Fibroblast of skin of scalp (primary cell): ENCODE measurements at places on chromosomes 2 and 18.
A peak's percentile ranks its signal among the peaks of the same experiment; 100 is the strongest.

GRCh38 chr2:225667445-225667844 is 267.9 kb downstream of the NYAP2 start:
- peak; percentile 5 for DNase-seq

DNA sequence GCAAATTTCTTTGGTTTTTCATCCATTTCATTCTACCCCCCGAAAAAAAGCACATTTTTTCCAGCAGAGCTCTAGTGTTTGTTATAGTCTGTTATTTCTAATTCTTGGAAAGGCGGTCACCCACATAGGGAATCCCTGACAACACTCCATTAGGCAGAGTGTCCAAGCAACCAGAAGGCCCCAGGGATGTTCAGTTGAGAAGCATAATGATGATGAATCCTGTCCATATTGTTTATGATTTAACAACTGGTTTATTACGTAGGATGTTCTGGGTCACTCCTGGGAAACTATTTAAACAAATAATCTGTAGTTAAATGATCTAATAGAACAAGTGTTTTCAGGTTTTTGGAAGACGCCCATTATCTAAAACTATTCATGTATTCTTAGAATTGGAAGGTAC is 388.7 kb downstream of the TNS1 start:
- DNase-seq, result no peak

- DNase-seq, result no peak
These were observed 583.1 kb upstream of the HS6ST1 start for GRCh38 chr2:128901572-128902391.

GRCh38 chr2:189116087-189116486 is 63.5 kb downstream of the COL5A2 start:
- peak; percentile 47 for DNase-seq

DNA sequence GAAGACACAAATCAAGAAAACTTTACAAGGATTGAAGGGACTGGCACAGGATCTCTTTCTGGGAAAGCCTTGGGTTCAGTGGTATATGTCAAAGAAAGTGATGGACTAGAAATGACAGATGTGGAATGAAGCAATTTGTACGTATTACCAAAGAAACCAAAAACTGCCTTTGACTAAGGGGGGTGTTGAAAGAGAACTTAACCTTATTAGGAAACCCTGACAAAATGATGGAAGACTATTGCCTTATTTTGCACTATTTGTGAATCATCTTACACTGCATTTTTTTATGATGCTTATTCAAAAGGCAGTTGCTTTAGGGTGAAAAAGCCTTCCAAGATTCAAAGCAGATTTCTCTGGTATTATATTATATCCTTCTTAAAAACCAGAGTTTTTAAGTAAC is 4.0 kb downstream of the TSGA10 start:
- no peak for DNase-seq

- no peak for DNase-seq
These were observed 17.8 kb upstream of the KCNK3 start for GRCh38 chr2:26674771-26675170.

GRCh38 chr2:191152482-191153240 is 1.9 kb upstream of the STAT4 start:
- DNase-seq, result peak; percentile 89

- no peak for DNase-seq
These were observed 8.0 kb downstream of the CYRIA start for GRCh38 chr2:16657671-16658070.

DNA sequence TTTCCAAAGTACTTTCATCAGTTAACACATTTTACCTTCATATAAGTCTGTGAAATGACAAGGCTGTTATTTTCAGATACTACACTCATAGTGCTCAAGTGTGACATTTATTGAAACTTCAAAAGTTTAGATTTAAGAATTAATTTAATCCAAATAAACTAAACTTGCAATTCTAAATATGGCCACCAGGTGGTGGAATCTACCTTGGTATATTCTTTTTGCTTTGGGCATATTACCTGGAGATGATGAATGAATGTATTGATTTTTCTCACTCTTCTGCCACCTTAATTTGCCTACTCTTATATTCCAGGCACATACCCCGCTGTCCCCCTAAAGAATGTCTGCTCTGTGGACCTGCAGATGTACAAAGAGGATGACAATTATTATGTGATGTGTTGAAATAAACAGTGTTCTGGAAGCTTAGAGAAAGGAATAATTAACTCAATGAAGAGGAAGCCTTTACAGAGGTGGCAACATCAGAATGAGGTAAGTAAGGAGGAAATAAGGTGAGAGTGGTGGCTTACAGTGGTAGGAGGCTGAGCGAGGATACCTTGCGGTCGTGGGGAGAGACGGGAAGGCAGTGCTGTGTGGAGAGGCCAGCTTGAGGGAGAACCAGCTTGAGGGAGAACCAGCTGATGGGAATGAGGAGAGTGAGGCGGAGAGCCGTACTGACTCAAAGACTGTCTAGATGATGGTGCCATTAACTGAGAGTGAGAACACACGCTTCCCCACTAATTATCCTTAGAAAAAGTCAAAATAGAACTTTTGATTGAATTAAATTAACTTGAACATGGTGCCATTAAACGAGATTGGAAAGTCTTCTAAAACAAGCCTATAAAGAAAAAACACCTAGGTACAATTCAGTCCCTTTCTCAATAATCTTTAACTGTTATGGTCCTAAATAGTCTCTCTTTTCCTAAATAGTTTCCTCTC is 179.5 kb downstream of the CELF4 start:
- peak; percentile 38 for DNase-seq

- DNase-seq, result no peak
These were observed 303.7 kb upstream of the HS6ST1 start for GRCh38 chr2:128622371-128622770.

- no peak for DNase-seq
These were observed 34.7 kb downstream of the NCK2 start for GRCh38 chr2:105779394-105779793.

DNA sequence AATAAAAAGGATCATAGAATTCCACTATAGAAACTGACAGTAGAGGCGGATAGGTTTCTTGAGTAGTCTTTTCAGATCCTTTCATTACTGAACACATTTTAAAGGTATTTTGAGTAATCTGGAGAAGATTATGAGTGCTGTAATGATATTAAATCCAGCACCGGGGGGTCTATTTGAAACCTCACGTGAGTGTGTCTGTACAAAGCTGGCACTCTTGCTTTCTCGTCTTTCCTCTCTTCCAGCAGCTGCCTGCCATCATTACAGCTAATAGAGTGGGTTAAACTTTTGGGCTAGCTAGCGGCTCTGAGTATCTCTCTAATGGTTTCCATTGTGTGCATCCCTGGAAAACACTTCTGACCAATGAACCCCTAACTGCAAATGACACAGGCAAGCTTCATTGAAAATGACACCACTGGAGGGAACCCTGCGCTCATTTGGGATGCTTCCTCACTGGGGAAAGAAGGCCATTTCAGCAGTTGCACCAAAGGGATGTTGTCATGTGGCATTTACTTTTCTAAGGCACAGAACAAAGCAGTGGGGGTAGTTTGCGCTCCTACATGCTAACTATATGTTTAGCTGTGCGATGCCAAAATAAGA is 101.0 kb downstream of the HRH4 start:
- no peak for DNase-seq

- DNase-seq, result no peak
These were observed 17.2 kb downstream of the SULT1C2 start for GRCh38 chr2:108305901-108306300.

DNA sequence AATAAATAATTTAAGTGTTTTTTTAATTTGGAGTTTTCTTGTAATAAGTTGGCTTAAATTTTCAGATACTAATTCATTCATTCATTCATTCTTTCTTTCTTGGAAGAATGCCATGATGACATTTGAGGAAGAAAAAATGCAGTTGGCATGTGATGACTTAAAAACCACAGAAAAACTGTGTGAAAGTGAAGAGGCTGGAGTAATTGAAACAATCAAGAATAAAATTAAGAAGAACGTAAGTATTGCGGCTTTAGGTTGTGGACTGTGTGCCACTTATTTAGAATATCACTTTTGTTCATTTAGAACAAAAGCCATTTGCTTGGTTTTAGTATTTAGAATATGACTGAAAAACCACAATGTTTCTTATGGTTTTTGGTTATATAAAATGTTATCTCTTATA is 51.4 kb downstream of the TTC39C start:
- DNase-seq, result peak; percentile 19

GRCh38 chr2:161946489-161947107 is 127.4 kb downstream of the DPP4 start:
- DNase-seq, result peak; percentile 35

GRCh38 chr2:27461118-27461517 is 18.9 kb downstream of the KRTCAP3 start:
- DNase-seq, result no peak

DNA sequence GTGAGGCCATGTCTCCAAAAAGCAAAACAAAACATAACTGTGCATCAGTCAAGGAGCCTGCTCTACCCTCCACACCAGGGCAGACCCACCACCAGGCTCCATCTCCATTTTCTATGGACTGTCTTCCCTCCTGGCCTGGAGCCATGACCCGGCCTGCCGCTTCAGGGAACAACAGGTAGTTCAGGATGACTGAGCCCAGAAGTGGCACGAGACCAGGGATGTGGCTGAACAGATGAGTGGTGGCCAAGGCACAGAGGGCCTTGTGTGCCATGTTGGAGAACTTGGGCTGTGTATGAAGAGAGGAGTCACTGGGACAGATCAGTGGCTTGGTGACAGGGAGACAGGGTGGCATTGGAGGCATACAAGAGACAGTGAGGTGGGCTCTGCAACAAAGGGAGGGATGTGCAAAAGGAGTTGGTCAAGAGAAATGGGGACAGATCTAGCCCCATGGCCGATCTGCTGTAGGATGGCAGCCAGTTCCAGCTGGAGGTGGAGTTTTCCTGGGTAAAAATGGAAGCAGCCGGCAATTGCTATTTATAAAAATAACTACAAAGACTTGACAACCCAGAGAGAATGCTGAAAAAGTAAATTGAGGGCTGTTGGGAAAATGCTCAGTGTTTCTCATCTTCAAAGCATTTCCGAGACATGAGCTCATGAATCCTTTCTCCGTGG is 35.0 kb downstream of the TMEM177 start:
- peak; percentile 11 for DNase-seq

- no peak for DNase-seq
These were observed 861.7 kb upstream of the CNTNAP5 start for GRCh38 chr2:123163398-123163797.

DNA sequence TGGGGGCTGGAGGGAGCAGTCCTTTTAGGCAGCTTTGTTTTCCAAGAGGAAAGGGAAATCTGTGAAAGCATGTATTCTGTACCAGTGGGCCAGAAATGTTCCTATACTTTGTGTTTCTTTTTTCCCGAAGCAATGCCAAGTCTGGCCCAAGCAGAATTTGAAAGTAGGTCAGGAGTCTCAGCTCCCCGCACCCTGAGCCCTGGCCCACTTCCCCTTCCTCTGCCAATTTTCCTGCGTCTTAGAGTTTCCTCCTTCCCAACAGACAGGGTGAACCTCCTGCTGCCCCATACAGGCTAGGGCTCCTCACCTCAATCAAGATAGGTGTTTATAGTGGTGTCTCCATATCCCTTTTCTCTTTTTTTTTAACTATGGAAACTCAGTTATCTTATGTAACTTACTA is 65.3 kb downstream of the KCTD18 start:
- DNase-seq, result no peak

DNA sequence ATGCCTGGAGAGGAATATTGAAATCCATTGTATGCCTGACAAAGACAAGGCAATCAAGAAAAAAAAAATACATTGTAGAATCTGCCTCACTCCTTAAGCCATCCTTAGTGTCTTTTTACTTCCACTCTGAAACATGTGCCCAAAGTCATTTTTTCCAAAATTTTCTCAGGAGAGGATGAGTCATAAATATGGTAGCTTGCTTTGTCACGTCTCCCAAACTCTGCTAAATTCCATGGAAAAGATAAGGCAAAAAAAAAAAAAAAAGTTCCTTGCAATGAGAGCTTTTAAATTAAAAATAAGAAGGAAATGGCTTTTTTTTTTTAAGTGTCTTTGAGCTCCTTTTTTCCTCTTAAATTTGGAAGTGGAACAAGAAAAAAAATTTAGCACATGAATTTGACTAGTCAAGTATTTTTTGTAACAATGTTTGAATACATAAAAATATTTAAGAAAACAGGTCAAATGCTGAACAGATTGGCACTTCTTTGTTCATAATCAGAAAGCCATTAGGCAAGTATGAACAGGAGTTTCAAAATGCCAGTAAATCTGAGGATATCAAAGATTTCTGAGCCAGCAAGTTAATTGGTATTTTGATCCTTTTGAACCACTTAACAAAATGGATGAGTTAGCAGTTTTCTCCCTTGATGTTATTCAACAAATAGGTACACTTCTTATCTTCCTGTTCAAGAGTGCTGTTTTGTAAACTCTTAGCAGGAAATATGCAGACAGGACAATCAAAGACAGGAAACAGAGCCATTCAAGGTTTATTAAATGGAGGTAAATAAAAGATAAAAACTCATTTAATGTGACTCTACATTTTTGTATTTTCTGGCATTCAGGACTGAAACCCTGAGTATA is 247.3 kb upstream of the SP5 start:
- DNase-seq, result peak; percentile 56

GRCh38 chr2:182415771-182416170 is 11.1 kb downstream of the PDE1A start:
- DNase-seq, result no peak

DNA sequence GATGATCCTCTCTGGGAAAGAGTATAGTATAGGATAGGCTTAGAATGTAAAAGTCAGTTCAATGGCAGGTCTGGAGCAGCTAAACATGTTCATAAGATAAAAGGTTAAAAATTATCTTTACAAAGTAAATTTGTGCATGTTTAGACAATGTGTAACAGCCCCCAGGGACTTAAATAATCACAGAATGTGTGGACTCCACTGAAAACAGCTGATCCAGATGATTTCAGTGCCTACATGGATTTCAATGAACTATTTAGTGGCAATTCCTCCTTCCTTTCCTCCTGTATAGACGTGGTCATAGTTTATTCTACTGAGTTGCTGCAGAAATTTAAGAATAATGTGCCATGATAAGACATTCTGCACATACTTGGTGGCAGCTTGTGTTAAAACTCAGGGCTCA is 42.9 kb downstream of the ARHGEF33 start:
- peak; percentile 5 for DNase-seq

- peak; percentile 43 for DNase-seq
These were observed 43.9 kb upstream of the RFX8 start for GRCh38 chr2:101518578-101519492.

DNA sequence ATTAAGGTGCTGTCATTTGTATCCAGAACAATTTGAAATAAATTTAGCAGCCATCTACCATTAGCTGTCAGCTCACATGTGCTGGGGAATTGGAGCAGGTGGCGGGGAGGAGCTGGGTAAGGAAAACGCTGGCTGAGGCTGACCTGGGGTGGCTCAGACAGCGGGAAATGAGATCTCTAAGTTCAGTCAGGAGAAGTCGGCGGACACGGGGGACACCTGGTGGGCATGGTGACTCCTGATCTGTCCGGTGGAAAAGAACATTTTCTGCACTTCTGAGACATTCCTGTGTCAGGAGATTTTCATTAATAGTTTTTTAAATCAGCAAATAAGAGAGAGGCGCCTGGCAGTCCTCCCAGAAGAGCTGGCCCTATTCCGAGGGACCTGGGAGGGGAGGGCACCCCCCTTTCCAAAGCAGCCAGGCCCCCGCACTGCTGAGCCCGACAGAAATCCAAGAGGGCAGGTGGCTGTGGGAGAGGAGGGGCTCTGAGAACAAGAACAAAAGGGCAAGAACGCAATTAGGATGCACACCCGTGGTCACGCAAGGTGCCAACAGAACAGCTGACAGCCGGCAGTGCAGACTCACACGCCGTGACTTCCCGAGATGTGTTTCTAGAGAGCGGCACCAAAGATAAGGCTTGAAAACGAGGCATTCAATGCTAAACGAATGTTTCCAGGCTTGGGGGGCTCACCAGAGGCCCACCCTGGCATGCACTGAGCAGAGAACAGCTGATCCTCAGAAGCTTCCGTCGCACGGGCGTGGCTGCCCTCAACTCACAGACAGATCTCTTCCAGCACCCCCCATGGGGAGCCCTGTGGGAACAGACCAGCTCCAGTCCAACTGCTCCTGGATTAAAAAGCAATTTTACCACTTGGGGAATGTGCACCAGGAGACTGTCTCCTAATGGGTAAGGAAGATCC is 26.4 kb downstream of the SLC66A2 start:
- no peak for DNase-seq
